ENCODE measurements at places on chromosomes 16 and 17.

DNA sequence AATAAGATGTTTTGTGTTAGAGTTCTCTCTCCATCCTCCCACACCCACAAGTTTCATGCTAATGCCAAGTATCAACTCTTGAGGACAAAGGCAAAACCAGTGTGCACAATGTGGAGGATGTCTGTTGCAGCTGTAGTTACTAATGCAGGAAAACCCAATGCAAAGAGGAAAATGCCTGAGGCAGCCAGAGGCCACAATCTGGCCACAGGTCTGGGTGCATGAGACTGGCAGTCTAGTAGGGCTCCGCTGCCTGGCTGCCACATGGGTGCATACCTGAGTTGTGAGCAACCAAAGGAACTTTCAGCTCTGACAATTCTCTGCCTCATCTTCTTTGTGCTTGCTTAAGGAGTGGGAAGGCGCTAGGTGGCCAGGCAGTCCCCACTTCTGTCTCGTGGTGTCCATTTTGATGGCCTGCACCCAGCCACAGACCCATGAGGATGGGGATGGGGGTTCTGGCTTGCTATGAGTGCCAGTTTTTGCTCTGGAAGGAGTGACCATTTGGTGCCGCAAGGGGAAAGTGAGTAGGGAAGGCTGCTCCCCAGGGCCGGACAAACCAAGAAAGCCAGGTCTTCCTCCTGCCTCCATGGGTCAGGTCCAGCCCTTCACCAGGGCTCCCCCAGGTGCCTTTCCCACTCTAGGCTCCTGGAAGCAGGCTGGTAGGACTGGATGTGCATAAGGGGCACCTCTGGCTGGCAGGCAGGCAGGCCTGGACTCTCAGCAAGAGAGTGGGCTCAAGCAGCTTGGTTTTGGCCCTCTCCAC lies 4.2 kb upstream of the GFOD2 start:
- DNase-seq = no peak

DNA sequence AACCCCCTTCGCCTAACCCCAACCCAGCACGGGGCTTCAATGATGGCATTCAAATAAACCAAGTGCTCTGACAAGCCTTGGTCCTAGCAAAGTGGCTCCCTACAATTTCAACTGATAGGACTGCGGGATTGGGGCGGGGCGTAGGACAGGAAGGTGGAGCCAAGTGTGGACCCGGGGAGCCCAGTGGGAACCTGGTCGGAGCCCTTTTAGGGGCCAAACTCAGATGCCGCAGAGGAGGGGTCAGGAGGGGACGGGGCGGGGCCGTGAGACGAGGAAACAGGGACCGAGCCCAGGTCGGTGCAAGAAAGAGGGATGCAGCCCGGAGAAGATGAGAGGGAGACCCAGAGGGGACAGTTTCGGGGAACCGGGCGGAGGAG lies 13.2 kb upstream of the CDIPT start:
- no peak for DNase-seq

- DNase-seq = no peak
Measured at GRCh38 chr17:56577190-56577842, 16.2 kb upstream of the NOG start.

GRCh38 chr16:74888232-74888862 lies 96.6 kb downstream of the WDR59 start:
- DNase-seq = no peak

GRCh38 chr17:10702574-10702973 lies 5.2 kb downstream of the ADPRM start:
- no peak for DNase-seq

DNA sequence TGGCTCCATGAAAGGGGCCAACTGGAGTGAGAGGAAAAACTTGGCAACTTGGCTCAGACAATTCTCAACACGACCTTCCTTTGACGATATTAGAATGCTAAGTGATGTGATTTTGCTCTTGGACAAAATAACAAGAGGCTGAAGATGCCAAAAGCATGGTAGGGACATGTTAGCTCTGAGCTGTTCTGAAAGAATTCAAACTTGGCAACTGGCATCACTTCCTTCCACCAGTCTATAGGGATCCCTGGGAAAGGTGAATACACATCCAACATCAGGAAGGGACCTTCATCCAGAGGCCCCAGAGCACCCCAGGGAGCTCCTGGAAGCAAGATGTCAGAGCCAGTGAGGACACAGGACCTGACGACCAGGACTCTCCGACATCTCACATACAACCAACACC lies 4.3 kb downstream of the KRT37 start:
- DNase-seq = no peak

All from stimulated activated CD8-positive, alpha-beta memory T cell treated with anti-CD3 and anti-CD28 coated beads, Interleukin-15, amount 100 ng/mL, for 48 hours (primary cell).